Activated gamma-delta T cell (primary cell): ENCODE measurements at places on chromosomes 13 and 19.

DNA sequence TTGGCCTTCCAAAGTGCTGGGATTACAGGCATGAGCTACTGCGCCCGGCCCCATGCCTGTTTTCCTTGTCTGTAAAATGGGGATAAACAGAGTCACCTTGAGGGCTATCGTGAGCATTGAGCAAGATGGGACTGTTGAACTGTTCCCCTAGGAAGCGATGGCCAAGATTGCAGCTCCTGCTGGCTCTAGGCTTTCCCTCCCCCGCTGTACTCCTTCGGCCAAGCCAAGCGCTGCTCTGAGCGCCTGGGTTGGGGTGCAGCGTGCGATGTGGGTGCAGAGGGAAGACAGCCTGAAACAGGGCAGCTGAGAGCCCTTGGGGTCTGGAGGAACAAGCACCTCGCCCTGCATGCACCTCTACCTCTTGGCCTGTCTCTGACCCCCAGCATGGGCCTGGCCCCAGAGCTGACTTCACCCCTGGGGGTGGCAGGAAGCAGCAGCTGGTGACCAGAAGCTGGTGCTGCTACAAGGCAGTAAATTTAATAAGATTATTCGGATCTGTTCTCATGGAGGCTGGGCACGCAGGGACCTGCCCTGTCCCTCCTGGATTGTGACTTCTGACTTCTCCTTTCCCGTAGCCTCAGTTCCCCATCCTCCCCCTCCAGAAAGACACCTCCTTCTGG lies 5.3 kb downstream of the GNG8 start:
- DNase-seq = no peak

GRCh38 chr13:69737129-69737935 lies 370.3 kb upstream of the ATXN8OS start:
- no peak for DNase-seq

DNA sequence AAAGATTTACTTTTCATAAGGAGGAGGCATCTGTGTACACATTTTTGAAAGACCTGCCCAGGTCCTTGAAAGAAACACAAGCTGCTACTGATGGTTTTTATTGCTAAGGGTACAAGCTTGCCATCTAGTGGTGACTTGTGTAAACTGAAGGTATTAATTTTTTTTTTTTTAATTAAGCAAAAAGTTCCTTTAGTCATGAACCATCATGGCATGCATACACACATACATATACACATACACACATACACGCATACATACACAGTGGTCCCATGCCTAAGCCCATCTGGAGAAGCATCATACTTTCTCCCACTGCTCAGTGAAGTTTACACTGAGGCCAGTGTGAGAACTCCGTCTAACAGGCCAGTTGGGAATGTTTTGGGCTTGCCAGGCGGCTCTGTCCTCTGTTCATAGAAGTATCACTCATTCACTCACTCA lies 312.5 kb downstream of the DCLK1 start:
- no peak for DNase-seq

- no peak for DNase-seq
Measured at GRCh38 chr19:33438987-33439781, 65.7 kb downstream of the CEBPG start.

- no peak for DNase-seq
Measured at GRCh38 chr13:62049992-62050391, 634.3 kb upstream of the PCDH20 start.

GRCh38 chr13:36986462-36987240 lies 12.5 kb downstream of the ALG5 start:
- no peak for DNase-seq

DNA sequence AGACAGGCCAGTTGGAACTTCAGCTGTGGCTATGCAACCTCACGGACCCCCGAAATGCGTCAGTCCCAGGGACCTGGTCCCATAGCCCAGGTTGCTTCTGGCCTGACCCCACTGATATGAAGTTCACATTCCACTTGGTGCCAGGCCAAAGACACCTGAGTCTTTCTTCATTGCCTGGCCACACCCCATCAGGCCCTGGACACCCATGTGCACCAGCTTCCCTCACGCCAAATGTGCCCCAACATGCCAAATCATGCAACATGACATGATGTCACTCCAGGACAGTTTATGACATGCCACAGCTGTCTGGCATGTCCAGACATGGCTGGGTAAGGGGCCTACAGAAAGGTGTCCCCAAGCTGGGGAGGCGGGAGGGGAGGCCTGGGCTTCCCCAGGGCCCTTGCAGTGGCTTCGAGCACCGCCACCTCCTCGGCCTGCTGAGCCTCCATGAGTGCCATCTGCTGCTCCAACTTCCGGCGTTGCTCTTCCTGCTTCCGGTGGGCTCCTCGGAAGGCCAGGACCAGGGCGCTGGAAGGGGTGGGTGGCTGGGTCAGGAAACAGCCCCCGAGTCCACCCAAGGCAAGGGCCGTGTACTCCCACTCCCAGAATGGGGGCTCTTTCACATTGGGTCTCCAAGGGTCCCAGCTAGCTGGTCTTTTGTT lies 4.3 kb upstream of the NR2F6 start:
- no peak for DNase-seq

GRCh38 chr19:6414793-6415590 lies 9.6 kb downstream of the KHSRP start:
- no peak for DNase-seq

DNA sequence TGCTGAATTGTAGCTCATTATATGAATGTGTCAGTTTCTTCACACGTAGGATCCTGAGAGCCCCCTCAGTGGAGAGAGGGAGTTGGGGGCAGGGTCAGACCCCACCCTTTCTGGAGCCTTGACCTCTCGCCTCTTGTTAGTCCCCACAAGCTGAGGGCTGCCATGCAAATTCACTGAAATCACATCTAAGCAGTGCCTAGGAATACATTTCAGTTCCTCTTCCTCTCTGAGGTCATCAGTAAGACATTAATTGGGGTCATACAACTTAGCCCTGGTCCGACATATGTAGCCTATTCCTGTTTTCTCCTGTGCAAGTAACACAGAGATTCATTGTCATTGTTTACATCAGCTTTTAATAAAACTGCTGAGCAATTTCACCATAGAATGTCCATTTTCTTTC lies 30.0 kb downstream of the MYO9B start:
- DNase-seq = no peak

DNA sequence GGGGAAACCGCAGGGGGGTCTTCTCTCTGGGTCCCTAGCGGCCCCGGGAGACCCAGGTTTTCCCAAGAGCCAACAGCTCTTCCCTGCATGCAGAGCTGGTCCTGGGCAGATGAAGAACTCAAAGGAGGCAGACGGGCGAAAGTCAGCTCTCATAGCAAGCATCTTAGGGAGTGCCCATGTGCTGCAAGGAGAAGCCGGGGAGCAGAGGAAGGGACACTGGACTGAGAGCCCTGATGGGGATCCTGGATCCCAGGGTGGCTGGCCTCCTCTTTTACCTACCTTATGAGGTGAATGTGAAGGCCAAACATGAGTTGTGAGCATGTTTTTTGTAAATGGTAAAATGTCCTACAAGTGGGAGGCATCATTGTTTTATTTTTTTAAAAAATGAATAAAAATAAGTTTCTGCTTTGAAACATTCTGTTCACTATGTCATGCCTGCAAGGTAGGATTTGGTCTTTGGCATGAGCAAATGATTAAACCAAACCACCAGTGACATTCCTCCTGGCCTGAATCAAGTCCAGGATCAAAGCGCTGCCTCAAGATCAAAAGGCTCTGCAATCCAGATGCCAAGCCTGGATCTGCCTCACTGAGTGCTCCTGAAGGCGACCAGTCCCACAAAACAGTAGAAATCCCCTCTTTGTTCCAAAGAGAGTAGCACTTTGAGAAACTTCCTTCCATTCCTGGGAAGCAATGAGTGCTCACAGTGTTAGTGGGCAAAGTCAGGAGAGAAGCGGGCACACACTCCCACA lies 92.2 kb upstream of the SERP2 start:
- DNase-seq = no peak

GRCh38 chr13:37181620-37182019 lies 76.2 kb upstream of the CSNK1A1L start:
- no peak for DNase-seq

- DNase-seq = no peak
Measured at GRCh38 chr13:95898256-95898655, 154.9 kb downstream of the UGGT2 start.

DNA sequence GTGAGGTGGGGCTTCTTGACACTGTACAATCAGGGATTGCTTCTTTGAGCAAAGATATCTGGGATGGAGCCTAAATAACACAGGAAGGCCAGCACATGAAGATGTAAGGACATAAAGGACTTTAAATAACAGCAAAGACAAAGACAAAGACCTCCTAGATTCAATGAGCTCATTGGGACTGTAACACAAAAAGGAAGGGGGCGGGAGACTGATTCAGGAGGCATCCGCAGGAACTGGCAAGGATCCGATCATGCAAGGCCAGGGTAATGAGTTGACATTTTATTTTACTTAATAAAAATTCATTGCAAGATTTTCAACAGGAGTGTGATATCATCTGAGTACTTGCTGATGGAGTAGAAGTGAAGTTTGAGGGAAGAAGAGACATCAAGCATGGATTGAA lies 121.5 kb downstream of the LHFPL6 start:
- no peak for DNase-seq

- no peak for DNase-seq
Measured at GRCh38 chr13:109610517-109610916, 175.9 kb downstream of the IRS2 start.

GRCh38 chr19:31448221-31448657 lies 99.0 kb upstream of the TSHZ3 start:
- no peak for DNase-seq

GRCh38 chr19:58325311-58326022 lies 1.3 kb upstream of the ZSCAN22 start:
- DNase-seq = no peak

DNA sequence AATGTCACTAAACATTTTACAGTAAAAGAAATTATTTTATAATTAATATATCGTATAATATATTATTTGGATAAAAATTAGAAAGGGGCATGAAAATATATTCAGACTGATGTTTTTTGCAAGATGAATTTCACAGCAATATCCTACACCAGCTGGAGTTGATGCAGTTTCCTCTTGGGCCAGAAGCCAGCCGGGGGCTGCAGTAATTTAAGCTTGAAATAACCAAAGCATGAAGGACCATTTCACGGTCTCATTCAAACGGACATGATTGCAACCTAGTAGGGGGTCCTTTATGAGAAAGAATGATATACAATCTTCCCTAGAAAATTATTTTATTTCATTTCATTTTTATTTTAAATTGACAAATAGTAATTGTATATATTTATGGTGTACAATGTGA lies 797.2 kb upstream of the PCDH9 start:
- no peak for DNase-seq

GRCh38 chr13:39588384-39588783 lies 14.6 kb downstream of the LHFPL6 start:
- DNase-seq = no peak

DNA sequence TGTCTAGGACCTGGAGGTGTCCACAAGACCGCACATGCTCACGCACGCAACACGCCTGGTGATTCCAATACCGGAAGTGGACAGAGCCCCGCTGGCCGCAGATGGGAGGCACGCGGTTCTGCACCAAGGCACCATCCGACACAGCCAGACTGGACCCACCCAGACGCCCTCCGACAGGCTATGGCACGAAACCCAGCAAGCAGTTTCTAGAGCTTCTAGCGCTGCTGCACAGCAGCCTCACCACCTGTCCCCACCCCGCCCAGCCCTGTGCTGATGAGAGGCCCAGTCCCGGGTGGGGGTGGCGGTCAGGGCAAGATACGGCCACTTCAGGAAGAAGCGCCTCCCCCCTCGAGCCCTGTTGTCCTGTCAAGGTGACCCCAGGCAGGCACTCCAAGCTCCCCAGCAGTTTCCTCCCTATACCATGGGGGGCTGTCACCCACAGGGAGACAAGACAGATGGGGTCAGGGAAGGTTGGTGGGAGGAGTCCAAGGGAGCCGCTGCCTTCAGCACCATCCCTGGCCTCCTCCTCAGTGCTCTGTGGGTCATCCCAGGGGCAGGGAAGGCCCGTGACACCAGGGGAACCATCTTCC lies 11.3 kb downstream of the LSM4 start:
- DNase-seq = no peak

DNA sequence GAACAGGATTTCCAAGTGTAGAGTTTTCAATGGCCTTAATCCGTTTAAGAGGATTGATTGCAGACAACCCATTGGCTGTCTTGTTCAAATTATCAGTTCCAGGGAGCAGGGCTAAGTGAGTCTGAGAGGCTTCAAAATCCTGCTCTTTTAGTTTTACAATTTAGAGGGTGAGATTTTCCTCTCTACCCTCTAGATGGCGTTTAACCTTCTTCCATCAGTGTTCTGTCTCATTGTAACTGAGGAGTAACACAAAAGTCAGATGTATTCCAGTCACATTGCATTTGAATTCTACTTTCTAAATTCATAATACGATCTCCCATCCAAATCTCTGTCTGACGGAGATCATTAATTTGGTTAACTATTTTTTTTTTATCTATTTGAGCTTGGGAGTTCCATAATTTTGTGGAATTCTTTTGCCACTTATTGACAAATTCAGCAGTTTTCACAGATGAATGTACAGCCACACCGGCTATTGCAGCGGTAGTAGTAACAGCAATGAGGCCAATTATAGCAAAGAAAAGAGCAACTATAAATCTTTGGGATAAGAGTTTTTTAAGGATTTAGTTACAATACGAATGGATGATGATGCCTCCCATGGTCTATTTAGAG lies 7.8 kb upstream of the C19orf84 start:
- no peak for DNase-seq

- no peak for DNase-seq
Measured at GRCh38 chr13:21106089-21106488, 44.7 kb upstream of the LATS2 start.
